ENCODE measurements at places on chromosomes 4 and X.

- no peak for DNase-seq
These were observed 77.0 kb downstream of the LRP2BP start for GRCh38 chr4:185318679-185319078.

DNA sequence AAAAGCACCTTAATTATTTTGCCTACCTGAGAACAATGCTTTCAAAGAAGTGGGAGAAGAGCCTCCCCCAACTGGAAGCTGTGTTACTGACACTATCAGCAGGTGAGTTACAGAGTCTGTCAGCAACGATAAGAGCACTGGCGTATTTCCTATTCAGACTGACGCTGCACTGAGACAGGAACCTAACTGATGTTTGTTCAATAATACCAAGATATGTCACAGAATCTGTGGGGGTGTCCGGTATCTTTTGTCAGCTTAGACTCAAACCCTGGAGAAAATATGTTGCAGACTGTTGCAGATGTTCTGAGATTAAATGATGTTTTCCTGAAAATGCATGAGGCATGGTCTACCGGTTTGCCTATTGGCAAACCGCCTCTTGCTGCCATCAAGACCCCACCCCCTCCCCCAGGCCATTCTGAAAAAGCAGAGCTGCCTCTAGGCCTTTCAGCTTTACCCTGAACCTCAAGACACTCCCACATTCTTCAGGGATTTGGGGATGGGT lies 115.2 kb upstream of the KIT start:
- DNase-seq, result no peak

DNA sequence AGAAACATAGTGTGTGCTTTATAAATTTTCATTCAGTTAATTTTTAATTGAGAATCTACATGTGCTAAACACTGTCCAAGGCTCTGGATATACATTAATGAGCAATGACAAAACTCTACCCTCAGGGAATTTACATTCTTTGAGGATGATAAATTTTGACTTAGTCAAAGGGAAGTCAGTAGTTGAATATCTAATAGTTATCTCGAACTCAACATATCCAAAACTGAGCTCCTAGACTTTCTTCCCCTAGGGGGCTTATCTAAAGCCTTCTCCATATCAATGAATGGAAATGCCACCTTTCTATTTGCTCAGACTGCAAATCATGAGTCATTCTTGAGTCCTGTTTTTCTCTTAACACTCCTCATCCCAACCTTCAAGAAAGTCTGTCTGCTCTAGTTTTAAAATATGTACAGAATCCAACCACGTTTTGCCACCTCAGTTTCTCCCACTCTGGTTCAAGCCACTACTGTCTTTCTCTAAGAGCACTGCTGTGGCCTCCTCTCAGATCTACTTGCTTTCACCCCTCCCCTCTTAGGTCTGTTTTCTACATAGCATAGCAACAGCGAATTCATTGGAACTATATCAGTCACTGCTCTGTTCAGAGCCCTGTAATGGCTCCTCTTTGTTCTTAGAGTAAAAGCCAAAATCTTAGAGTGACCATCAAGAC lies 9.5 kb downstream of the PARM1 start:
- DNase-seq, result no peak

- DNase-seq, result no peak
These were observed 158.5 kb downstream of the NR3C2 start for GRCh38 chr4:148283665-148284064.

GRCh38 chrX:42746606-42747005 lies 31.4 kb downstream of the PPP1R2C start:
- no peak for DNase-seq

DNA sequence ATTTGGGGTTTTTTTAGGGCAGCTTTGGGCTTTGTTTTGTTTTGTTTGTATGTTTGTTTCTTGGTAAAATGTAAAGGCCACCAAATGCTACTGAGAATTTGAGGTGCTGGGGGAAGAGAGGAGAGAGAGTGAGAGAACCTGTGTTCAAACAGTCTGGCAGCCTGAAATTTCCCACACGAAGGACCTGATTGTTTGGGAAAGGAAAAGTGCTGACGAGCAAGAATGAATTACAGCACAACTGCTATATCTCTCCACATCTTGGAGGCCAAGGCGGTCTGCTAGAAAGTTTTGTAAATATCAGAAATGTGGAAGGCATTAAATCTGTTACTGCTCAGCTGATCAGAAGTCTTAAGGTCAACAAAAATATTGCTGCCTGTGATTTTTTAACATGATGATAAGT lies 170.5 kb downstream of the PALLD start:
- DNase-seq, result no peak

- no peak for DNase-seq
These were observed 34.4 kb upstream of the MSMO1 start for GRCh38 chr4:165293061-165293460.

- no peak for DNase-seq
These were observed 39.2 kb upstream of the HS3ST1 start for GRCh38 chr4:11467931-11468330.

DNA sequence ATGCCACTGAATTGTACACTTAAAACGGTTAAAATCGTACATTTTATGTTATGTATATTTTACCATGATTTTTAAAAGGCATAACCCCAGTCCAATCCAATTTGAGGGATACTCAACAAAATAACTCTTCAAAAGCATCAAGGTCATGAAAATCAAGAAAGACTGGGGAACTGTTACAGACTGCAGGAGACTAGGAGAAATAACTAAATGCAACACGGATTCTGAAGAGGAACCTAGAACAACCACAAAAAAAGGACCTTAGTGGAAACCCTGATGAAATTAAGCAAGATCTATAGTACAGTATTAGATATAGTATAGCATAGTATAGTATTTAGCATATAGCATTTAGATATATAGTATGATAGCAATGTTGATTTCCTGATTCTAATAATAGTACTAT lies 26.8 kb downstream of the SH3KBP1 start:
- DNase-seq, result no peak

DNA sequence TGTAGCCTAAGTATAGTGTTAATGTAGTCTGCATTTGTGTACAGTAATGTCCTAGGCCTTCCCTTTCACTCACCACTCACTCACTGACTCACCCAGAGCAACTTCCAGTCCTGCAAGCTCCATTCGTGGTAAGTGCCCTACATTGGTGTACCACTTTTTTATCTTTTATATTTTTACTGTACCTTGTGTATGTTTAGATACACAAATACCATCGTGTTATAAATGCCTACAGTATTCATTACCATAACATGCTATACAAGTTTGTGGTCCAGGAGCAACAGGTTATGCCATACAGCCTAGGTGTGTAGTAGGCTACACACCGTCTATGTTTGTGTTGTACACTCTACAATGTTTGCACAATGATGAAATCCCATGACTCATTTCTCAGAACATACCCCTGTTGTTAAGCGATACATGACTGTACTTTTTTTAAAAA lies 15.4 kb downstream of the TSPAN5 start:
- no peak for DNase-seq

DNA sequence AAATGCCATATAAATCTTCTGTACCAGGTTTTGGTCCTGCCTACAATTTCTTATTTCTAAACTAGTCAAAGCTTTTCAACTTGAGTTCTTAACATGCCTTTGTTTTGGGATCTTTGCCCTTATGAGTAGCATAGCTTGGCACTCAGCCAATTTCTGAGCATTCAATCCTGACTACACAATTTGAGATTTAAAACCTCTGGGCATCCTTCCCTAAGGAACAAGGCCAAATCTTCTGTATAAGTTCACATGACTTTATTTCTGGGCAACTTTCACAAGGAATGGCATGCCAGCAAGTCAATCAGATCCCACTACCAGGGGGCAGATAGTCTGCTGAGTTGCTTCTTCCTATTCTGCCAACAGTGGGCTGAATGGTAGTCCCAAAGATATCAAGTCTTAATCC lies 254.2 kb downstream of the ADAMTS3 start:
- DNase-seq, result no peak

- DNase-seq, result no peak
These were observed 27.7 kb downstream of the CD38 start for GRCh38 chr4:15805583-15806517.

- DNase-seq, result no peak
These were observed 98.0 kb downstream of the CLCN4 start for GRCh38 chrX:10254739-10255138.

- DNase-seq, result no peak
These were observed 13.1 kb downstream of the PI4K2B start for GRCh38 chr4:25246680-25247611.

DNA sequence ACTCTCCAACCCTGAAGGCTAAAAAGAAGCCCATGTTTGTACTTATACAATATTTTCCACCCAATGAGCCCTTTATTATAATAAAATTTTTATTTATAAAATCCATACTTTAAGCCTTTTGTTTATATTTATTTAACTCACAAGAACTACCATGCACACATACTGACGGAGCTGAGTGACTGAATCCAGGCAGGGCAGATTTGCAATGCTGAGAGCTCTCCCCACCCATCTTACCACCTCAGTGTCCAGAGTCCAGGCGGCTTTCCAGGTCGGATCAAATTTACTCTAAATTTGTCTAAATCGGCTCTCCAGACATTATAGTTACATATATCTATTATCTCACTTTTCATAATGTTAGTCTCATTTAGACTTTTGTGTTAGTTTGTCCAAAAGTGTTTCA lies 74.1 kb downstream of the ARHGAP10 start:
- no peak for DNase-seq

DNA sequence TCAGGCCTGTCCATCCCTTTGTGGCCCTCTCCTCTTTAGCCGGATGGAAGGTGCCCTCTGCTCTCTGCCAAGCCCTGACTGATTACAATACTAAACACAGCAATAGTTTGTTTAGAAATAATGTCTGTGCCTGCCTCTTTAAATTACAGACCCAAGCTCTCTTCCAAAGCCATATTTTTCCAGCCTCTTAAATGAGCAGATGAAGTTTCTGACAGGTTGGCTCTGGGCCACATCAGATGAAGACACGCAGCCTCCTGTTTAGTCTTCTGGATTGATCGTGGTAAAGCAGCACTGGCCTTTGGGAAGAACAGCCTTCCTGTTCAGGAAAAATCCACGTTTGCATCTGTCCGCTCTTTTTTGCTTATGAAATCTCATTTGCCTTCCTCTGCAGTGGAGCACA lies 133.6 kb downstream of the CPE start:
- no peak for DNase-seq

DNA sequence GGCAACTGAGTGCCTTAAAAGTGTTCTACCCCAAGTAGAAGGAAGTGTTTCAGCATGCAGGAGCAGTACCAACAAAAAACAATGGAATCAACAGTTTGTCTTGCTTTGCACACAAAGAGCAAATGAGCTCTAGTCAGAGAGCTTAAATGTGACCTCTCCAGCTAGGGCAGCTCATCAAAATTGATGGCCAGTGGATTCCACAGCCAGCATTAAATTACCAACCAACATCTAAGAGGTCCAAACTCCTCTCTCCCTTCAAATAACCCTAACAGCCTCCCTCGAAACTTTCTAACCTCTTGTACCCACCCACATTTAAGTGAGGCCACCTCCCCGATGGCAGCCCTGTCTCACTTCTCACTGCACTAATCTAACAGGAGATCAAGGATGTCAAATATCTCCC lies 219.9 kb downstream of the CHIC2 start:
- DNase-seq, result no peak

- DNase-seq, result no peak
These were observed 24.2 kb upstream of the GDPD2 start for GRCh38 chrX:70398899-70399298.

GRCh38 chr4:26987191-26987590 lies 126.5 kb downstream of the STIM2 start:
- DNase-seq, result no peak

DNA sequence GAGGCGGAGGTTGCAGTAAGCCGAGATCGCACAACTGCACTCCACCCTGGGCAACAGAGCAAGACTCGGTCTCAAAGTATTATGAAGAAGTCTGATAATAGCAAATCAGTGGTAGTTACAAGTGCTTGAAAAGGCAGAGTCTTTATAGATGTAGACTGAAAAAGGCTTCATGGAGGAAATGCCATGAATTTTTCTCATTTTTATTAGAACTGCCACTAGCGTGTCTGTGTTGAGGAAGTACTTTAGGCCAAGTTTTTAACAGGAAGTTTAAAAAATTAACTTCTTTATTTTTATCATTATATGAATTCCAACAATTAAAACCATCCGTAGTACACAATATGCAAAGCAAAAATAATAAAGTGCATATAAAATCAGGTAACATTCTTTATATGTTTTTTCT lies 32.8 kb upstream of the IL13RA1 start:
- DNase-seq, result no peak

DNA sequence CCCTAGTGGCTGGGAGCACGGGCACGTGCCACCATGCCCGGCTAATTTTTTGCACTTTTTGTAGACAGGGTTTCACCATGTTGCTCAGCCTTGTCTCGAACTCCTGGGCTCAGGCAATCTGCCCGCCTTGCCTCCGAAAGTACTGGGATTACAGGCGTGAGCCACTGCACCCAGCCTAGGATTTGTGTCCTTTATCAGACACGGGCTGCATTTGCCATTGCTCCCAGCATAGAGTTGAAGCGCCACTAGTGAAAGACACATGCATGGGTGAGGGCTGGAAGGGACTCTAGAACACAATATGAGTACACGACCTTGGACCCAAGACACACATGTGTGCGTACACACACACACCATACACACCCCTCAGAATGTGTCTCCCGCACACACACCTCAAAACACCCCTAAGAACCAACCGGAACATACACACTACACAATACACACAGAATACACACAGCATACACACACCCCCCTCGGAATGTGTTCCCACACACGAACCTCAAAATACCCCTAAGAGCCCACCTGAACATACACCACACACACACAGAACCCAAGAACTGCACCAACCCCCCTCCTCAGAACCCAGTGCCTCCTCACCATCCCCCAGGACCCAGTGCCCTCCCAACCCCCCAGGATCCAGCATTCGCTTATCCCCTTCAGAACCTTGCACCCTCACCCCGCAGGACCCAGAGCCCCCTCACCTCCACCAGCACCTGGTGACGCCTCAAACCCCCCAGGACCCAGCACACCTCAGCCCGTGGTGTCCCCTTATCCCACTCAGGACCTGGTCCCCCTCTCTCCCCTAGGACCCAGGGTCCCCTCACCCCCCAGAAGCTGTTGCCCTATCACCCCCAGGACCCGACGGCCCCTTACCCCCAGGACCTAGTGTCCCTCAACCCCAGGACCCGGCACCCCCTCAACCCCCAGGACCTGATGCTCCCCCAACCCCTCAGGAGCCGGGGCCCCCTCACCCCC lies 1.0 kb downstream of the TNIP2 start:
- DNase-seq, result no peak

GRCh38 chr4:72302981-72303704 lies 265.9 kb downstream of the ADAMTS3 start:
- DNase-seq, result no peak

GRCh38 chrX:45771560-45772340 lies 571.1 kb upstream of the DIPK2B start:
- peak; percentile 54 for DNase-seq

DNA sequence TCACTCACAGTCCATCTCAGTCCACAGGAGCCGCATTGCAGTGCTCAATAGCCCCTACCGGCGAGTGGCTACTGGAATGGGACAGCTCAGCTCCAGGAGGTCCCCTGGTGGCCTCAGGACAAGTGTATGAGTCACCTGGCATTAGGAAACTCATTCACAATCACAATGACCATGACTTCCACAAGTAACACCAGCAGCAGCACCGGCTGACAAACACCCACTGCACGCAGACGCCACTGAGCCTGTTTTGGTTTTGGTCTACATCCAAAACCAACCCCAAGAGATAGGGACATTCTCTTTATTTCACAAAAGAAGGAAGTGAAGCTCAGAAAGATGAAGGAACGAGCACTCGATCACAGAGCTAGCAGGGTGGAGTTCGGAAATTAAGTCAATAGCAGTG lies 8.1 kb downstream of the JAKMIP1 start:
- DNase-seq, result no peak

- DNase-seq, result no peak
These were observed 3.0 kb downstream of the NLGN3 start for GRCh38 chrX:71147496-71148277.

- no peak for DNase-seq
These were observed 53.5 kb upstream of the VEGFD start for GRCh38 chrX:15437724-15438123.
